ENCODE measurements at places on chromosomes 5 and 9.

- DNase-seq = no peak
Observed at GRCh38 chr9:37551888-37552287, 24.3 kb downstream of the FBXO10 start.

GRCh38 chr9:120484162-120484561, 95.8 kb downstream of the CDK5RAP2 start:
- no peak for DNase-seq

DNA sequence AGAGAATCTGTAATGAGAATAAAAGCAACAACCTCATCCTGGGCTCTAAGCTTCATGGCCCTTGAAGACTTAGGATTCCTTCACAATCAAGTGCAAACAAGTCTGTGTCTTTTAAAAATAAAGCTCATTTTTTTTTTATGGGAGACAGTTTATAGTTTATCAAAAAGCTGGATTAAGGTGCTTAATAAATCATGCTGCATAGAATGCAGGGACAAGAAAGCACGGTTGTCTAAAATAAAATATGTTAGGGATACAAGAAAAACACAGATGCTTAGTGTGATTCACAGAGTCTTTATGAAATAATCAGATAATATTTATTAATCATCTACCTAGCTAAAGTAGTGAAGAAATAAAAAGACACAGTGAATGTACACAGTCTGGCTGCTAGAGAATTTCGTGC, 2045.9 kb upstream of the WWC1 start:
- DNase-seq = no peak

DNA sequence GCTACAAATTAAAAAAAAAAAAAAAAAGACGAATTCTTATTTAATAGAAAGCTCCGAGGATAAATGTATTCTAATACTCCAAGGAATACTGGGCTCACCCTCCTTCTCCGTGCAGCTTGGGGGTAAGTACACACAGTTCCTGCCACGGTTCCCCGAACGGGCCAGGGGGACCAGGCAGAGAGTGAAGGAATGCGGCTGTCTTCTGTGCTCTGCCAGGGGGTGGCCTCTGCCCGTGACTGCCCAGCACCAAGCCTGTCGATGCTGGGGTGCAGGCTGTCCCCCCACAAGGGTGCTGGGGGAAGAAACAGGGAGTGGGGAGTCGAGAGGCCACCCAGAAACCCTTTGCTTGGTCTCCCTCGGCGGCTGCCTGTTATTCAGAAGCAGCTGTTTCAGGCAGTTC, 410.1 kb upstream of the IRX1 start:
- no peak for DNase-seq

GRCh38 chr5:148717668-148718067, 63.3 kb upstream of the HTR4 start:
- DNase-seq = no peak

DNA sequence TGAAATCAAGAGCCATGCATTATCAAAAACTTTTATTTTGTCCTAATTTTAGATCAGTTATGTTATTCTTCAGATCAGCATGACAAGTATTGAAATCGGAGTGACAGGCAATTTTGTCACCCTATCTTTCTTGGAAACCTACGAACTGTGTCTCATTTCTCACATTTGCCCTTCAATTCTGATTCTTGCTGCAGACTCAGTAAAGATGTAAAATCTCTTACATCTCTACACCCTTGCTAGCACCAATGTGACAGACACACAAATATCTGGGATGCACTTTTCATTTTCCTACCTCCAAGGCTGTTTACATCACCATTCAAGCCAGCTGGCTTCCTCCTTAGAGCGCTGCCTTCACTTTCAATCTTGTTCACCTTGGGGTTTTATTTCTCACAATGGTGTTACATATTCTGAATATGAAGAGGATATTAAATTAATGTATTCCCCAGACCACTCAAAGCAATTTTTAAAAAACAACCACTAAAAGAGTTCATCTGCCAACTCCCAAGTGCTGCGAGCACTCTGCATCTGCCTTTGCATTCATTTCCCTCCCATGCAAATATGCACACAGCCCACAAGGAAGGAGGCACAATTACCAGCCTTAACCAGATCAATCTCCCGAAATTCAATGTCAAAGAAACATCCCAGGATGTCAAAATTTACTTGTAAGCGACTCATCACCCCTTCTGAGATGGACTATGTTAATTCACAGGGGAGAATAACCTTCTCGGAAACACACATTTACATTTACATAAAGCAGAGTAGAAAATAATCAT, 164.3 kb downstream of the ENC1 start:
- DNase-seq = no peak

GRCh38 chr5:2582106-2582505, 169.4 kb downstream of the IRX2 start:
- no peak for DNase-seq

DNA sequence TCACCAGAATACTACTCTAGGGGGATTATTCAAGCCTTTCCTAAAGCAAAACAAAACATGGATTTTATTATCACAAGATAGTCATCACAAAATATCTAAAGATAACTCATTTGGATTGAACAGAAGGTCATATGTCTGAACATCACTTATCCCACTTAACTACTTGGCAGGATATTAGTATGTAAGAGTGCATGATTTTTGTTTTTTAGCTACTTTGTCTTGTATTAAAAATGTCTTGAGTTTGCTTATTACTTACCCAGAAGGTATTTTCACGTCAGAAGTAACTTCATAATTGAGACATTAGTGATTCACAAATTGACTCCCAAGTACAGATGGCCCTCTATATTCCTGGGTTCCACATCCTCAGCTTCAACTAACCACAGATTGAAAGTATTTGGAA, 113.8 kb downstream of the TLE4 start:
- peak; percentile 79 for DNase-seq

DNA sequence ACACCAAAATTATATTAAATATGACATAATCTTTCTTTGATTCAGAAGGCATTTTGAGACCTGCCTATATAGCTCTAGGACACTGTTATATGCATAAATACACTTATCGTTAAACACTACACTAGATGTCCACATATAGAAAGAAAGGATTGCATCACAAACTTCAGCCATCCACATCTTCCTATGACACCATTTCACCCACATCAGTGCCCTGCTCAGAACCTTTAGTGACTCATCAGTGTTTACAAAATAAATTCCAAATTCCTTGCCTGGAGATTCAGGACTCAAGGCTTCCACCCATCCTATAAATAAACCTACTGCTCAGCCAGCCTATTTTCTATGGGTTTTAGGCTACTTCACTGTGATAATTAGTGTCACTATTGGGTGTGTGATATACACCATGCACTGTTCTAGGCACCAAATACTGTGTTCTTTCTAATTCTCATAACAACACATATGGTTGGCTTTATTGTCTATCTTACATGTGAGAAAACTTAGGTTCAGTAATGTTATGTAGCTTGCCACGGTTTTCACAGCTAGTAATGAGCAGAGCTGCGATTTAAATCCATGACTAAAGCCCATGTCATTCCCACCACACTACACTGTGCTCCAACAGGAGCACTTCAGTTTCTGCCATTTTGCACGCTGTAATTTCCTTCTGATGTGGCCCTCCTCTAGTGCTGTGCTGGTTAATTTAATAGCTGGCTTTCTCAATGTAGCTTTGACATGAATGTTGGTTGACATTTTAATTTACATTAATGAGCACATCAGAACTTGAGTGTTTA, 103.3 kb downstream of the SREK1 start:
- peak; percentile 85 for DNase-seq

GRCh38 chr5:73617510-73618279, 8.3 kb upstream of the ARHGEF28 start:
- peak; percentile 67 for DNase-seq

- no peak for DNase-seq
Observed at GRCh38 chr9:111876179-111876578, 20.4 kb upstream of the UGCG start.

- DNase-seq = no peak
Observed at GRCh38 chr5:77355751-77356150, 136.4 kb downstream of the WDR41 start.

GRCh38 chr9:86795823-86796553, 151.3 kb downstream of the GAS1 start:
- DNase-seq = peak; percentile 83

GRCh38 chr5:140560227-140560626, 3.0 kb upstream of the SRA1 start:
- no peak for DNase-seq

DNA sequence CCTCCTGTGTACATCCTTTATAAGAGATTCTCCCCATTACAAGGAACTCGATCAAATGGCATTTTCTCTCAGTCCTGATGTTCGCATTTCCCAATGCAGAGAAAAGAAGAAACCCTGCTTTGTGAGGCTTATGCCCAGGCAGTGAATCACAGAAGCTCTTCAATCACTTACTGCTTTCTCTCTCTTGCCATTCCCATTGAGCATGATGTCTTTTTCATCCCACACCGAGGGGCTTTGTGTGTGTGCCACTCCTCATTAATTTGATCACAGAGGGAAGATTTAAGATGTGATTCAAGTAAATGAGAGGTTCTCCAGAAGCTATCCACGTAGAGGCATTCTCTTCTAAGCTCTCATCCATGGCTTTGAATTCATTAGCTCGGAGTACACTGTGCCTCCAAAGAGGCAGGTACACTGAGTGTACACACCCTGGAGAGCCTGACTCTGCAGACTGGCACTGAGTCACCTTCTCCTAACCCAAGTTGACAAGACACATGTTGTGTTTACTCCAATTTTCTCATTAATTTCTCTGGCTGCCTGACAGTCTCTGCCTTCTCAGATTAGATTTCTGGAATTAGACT, 45.4 kb downstream of the MFAP3 start:
- no peak for DNase-seq

DNA sequence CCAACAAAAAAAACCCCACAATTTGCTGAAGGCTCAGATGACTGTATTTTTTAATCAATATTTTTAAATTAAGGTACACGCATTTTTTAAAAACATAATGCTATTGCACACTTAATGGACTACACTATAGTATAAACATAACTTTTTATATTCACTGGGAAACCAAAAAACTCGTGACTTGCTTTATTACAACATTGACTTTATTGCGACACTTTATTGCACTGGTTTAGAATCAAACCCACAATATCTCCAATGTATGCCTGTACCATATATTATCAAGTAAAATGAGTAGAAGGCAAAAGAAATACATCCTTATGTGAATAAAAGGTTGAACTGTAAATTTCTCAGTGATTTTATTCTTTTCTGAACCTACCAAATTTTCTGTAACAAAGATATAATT, 53.7 kb downstream of the RICTOR start:
- DNase-seq = no peak

- DNase-seq = peak; percentile 96
Observed at GRCh38 chr5:16894236-16895057, 41.6 kb downstream of the MYO10 start.

DNA sequence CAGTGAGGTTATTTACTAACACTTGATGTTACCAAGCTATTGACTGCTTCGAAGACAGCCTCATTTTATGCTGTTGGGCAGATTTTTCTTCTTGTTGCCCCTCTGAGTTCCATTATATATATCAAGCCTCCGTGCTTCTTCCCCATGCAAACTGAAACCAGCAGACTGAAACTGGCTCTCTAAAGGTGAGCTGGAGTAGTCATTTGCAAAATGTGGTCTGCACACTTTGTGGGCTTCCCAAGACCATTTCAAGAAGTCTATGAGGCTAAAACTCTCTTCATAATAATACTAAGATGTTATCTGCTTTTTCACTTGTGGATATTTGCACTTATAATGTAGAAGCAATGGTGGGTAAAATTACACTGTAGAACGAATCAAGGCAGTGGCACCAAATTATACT, 13.9 kb downstream of the SLC36A1 start:
- no peak for DNase-seq

GRCh38 chr5:160296496-160296895, 15.9 kb downstream of the CCNJL start:
- DNase-seq = no peak

DNA sequence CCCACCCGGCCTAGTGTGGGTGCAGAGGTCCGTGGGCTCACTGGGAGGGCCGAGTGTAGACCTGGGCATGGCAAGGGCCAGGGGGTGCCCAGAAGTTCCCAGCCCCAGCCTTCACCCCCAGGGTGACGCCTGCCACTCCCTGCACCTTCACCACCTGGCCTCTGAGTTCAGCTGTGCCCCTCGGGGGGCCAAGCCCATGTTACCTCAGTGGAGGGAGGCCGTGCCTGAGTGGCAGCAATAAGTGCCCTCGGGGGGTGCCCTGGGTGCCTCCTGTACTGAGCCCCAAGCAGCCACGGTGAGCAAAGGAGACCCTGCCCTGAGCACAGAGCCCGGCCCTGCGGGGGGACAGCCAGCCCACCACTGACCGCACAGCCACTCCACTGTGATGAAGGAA, 10.3 kb upstream of the FCN2 start:
- no peak for DNase-seq

GRCh38 chr5:132267166-132267739, 9.8 kb downstream of the PDLIM4 start:
- no peak for DNase-seq

- no peak for DNase-seq
Observed at GRCh38 chr5:152116934-152117333, 192.3 kb upstream of the GLRA1 start.

DNA sequence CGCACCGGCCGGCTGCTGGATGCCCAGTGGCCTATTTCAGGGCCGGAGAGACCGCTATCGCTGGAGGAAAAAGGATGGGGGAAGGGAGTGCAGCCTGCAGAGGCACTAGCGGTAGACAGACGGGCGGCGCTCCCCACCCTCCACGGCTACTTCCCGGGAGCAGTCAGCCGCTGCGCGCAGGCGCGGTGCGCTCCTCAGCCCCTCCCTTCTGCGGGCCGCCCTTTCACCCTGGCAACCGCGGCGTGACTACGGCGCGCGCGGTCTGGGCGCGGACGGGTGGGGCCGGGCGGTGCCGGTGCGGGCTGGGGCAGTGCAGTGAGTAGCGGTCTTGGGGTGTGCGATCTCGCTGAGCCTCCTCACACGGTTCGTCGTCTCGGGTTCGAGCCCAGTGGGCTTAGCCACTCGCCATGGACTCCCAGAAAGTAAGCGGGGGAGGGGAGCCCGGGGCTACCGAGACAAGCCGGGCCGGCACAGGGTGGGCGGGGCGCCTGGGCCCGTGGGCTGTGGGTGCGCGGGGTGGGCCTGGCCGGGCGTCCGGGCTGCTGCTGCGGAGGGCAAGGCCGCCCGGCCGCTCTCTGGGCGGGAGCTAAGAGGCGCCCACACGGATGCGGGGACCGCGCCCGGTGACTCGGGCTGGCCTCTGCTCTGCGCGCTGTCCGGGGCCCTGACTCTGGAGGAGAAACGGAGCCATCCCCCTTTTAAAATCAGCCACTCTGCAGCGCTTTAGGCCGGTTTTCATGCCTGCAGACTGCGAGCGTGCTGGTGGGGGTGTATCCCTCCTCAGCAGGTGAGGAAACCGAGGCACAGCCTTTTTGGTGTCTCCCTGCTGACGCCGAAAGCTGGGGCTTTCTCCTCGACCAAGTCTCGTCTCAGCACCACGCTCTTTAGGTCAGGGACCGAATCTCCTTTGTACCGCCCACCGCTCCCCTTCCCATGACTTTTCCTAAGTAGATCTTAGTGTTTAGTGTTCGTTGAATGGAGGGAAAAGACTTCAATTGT, at the start of gene FSD1L:
Gene FSD1L, plus strand, starts transcription at position 221 of the 999 bp plus-strand sequence. Its CDS starts 187 bp downstream, at position 408.
- DNase-seq = peak; percentile 90

- DNase-seq = no peak
Observed at GRCh38 chr9:27719711-27720110, 146.4 kb upstream of the C9orf72 start.

- DNase-seq = no peak
Observed at GRCh38 chr9:98471185-98471584, 215.7 kb upstream of the TBC1D2 start.
